ENCODE measurements at places on chromosomes 7 and 10.
A peak's percentile ranks its signal among the peaks of the same experiment; 100 is the strongest.

DNA sequence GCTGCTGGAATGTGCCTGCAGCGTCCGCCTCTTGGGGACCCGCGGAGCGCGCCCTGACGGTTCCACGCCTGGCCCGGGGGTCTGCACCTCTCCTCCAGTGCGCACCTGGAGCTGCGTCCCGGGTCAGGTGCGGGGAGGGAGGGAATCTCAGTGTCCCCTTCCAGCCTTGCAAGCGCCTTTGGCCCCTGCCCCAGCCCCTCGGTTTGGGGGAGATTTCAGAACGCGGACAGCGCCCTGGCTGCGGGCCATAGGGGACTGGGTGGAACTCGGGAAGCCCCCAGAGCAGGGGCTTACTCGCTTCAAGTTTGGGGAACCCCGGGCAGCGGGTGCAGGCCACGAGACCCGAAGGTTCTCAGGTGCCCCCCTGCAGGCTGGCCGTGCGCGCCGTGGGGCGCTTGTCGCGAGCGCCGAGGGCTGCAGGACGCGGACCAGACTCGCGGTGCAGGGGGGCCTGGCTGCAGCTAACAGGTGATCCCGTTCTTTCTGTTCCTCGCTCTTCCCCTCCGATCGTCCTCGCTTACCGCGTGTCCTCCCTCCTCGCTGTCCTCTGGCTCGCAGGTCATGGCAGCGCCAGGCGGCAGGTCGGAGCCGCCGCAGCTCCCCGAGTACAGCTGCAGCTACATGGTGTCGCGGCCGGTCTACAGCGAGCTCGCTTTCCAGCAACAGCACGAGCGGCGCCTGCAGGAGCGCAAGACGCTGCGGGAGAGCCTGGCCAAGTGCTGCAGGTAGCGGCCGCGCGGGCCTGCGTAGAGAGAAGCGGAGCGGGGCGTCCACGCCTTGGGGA is 645 bp downstream of the SLC26A4 start:
- DNase-seq = no peak

DNA sequence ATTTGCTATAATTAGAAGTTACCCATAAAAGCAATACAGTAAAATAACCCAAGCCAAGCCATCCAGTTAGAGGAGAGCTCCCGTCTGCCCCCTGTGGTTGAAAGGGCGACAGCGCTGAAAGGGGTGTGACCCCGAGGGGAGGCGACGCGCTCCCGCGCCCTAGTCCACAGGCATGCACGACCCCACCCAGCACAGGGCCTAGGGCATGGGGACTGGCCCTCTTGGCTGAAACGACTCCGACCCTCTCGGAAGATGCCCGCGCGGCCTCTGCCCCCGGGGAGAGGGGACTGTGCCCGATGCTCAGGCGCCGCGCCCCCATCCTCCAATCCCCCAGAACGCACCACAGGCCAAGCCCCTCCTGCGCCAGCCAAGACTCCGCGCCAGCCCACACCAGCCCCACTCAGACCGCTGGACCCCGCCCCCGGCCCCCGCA is 64.0 kb downstream of the CSGALNACT2 start:
- DNase-seq = no peak

DNA sequence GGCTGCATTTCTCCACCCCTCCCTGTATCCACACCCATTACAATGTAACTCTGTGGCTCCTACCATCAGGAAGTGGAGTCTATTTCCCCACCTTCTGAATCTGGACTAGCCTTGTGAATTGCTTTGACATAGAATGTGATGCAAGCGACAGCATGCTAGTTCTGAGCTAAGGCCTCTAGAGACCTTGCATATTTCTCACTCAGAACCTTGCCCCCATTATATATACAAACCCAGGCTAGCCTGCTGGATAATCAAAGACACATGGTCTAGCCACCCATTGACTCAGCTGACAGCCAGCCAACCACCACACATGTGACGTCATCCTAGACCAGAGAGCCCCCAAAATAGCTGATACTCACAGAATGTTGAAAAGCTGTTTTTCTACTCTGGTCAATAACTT is 77.9 kb downstream of the CCDC71L start:
- DNase-seq = no peak

GRCh38 chr7:1938788-1939433 is 268.8 kb downstream of the ELFN1 start:
- DNase-seq = no peak

GRCh38 chr7:74429153-74429747 is 24.5 kb upstream of the GTF2IRD1 start:
- no peak for DNase-seq

DNA sequence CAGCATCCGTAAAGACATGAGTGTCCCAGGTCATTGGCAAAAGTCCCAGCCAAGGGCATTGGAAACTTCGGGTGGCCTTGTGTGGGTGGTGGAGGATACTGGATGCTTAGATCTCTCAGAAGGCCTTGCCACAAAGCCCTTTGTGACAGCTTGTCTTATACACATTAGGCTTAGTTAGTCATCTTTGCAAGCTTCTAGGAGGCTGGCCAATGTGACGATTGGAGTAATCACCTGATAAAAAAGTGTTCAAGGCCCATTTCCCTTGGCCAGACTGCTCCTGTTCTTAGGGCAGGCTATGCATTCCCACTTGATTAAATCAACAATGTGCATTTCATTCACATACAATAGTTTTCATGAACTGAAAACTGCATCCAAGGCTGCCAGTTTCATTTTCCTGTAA is 26.9 kb downstream of the NPS start:
- no peak for DNase-seq

DNA sequence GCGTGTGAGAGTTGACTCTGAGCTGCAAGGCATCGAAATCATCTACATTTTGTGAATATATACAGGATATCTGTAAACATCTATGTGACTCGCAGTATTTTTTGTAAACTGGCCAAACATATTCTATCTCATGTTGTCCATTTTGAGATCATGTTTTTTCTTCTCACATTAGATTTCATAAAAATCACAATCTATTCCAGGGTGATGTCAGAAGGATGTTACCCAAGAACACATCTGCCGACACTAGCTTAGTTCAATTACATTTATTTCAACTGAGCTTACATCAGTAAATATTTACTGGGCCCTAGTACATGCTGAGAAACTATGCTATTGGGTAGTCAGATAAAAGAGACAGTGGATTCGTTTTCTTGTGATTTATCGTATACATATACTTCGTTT is 2.5 kb upstream of the BUB3 start:
- DNase-seq = no peak

- DNase-seq = no peak
Observed at GRCh38 chr7:113824117-113824823, 94.5 kb downstream of the PPP1R3A start.

DNA sequence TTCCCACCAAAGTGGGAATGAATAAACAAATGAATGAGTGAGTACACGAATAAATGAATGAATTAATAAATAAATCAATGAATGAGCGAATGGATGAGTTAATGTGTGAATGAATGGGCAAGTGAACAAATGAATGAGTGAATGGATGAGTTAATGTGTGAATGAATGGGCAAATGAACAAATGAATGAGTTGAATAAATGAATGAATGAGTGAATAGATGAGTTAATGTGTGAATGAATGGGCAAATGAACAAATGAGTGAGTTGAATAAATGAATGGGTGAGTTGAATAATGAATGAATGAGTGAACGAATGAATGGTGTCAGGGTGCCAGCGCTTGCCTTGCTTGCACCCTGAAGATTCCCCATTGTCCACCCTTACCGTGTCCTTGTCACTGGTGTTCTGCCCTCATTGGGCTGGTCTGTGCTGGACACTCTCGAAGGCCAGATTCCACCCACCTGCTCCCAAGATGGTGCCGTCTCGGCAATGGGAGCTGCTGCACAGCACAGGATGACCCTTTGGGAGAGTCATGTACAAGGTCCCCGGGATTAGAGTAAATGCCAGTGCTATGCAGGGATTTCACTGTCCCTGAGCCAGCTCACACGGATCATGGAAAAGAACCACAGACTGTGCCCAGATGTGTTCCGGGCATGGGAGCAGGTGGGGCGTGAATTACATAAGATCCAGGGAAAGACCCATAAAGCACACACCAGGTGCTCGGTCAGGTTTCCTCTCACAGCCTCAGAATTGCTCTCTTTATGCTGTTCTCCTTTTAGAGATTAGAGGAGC is 83.2 kb downstream of the CAMK1D start:
- DNase-seq = no peak

- no peak for DNase-seq
Observed at GRCh38 chr10:59107147-59107546, 69.3 kb upstream of the PHYHIPL start.

- no peak for DNase-seq
Observed at GRCh38 chr7:43465581-43466554, 117.0 kb upstream of the STK17A start.

DNA sequence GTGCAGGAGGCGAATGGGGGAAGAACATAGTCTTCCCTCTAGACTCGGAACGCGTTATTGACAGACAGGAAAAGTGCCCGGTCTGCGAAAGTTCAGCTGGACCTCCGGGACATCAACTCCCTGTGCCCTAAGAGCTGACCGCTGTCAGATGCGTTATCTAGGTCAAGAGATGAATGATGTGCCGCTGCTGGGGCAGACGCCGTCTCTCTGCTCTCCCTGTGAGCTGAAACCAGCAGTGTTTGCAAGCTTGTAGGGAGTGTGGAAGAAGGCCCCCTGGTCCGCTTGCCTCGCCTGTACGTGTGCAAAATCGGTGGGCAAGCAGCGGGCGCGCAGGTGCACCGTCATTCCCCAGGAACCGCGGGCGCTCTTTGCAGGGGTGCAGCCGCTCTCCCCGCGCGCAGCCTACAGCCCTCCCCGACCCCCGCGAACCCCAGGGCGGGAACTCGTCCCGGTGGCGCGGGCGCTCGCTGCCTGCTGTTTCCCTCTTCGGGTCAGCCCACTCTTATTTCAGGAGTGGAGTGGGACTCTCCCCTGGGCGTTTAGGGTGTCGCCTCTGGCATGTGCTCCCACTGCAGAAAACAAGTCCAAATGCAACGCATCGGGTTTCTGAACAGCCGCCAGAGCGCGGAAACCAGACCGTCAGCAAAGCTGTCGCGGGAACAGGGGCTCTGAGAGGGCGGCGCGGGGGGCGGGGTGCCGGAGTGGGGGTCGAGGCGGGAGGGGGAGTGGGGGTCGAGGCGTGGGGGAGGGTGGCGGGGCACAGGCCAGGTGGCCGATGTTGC is 1.8 kb upstream of the PFKFB3 start:
- peak; percentile 9 for DNase-seq

DNA sequence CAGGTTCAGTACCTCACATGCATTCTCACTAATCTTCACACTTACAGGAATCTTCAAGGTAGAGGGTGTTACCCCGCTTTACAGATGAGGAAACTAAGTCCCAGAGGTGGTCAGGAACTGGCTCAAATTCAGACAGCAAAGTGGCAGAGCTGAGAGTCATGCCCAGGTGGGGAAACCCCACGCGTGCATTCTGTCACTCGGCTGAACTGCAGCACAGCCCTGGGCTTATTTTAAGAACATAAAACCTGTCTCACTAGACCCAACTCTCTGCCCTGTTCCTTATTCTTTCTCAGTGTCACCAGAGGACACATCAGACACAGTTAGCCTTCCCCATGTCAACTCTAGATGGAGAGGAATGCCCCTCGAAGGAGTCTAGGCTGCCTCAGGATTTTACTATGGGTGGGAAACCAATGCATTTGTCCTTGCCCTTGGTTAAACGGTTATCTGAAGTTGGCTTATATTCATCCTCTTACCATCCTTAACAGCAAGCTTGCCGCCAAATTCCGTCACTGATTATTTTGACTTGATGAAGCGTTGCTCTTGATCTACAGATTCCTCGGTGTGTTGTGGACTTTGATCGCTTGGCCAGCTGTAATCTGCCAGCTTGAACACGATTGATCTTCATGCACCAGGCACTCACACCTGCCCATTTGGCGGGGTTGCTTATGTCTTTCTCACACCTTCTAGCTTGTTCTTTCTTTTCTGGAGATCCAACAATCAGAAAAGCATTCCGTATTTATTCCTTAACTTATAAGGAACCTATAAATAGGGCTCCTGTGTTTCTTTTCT is 627.9 kb downstream of the SDK1 start:
- DNase-seq = no peak

DNA sequence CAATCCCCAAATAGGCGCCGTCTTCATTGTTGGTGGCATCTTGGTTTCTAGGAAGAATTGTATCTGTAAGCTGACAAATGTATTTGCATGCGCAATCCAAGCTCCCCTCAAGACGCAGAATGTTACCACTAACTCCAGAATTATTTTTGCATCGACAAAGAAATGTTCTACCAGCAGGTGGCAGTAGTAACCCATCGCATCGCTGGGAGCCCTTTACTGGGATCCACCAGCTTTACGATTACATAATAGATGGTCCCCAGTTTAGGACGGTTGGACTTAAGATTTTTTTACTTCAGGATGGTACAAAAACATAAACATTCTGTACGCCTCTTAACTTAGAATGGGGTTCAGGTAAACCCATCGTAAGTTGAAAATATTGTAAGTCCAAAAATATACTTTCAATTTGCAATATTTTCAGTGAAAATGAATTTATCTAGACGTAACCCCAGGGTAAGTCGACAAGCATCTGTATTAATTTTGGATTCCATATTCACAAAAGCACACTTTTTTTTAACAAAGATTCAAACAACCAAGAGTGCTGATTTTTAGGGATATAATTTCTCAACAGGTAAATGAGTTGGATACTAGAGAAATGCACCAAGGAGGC is 114.0 kb upstream of the COBL start:
- DNase-seq = no peak

- no peak for DNase-seq
Observed at GRCh38 chr7:25565002-25565401, 336.7 kb upstream of the NPVF start.

- DNase-seq = no peak
Observed at GRCh38 chr7:105227391-105227790, 161.3 kb downstream of the SRPK2 start.

DNA sequence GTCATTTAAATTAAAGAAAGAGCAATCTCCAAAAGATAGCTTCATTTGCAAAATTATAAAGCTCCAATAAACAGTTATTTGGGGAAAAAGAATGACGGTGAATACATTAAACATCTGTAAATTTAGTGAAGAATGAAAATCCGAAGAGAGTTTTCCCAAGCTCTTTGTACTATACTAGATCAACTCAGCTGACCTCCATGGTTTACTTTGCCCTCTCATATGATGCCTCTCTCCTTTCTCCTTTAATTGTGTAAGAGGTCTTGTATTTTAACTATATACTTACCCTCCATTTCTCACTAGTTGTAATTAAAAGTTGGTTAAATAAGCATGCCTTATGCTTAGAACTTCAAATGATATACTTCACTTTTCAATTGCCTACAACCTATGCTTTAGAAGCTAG is 125.8 kb downstream of the CACNA2D1 start:
- DNase-seq = no peak

- no peak for DNase-seq
Observed at GRCh38 chr10:114634609-114634979, 23.5 kb downstream of the ABLIM1 start.

GRCh38 chr7:123666492-123666891 is 10.8 kb downstream of the LMOD2 start:
- DNase-seq = no peak

- DNase-seq = no peak
Observed at GRCh38 chr10:29785701-29786100, 150.9 kb upstream of the SVIL start.

GRCh38 chr7:27235387-27236311 is 7.0 kb upstream of the EVX1 start:
- no peak for DNase-seq

DNA sequence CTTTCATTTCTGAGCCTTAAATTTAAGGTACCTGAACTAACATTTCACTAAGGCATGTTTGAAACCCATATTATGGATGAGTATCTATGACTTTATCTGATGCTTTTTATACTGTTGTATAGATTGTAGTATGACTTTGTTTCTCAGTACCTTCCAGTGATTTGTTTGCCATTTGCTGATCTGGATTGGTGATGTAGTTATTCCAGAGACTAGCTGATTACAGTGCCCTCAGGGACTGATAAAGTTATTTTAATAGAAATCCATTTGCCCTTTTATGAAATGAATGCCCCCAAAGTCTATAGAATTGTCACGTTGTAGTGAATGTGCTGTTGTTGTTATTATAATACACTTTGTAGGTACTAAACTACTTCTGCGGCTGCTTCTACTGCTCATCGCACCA is 385.4 kb upstream of the LRGUK start:
- DNase-seq = no peak
